ENCODE measurements at places on chromosomes 2 and 18.

DNA sequence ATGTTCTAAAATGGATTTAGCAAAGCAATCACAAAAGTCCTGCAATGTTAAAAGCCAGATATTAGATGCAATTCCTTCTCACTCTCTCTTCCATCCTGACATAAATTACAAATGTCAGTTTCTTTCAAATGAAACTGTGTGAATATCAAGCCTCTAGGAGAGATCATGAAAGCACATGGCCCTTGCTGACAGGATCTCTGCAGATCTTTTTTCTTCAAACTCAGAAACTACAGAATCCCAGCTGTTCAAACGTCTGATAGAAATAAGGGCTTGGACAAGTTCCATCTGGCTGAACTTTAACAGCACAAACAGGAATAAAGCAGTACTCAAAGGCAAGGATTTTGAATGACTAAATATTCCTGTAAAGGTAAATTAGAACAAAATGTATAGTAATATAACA lies 47.6 kb downstream of the PDE1A start:
- no peak for DNase-seq

DNA sequence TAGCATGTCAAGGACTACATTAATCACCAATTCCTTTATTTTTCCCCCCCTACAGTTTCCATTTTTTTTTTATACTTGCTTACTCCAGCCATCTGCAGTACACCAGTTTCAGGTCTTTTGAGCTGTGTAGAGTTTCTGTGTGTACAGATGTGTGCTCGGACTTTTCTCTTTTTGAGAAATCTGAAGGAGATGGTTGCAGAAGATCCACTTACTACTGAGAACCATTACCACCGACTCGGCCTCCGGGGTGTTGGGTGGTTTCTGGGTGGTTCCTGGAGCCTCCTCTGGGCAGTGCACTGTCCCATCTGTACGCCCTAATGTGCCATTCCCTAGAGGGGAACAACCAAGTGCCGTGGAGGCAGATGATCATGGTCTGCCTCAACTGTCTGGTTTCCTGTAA lies 15.4 kb upstream of the LYPD6B start:
- no peak for DNase-seq

DNA sequence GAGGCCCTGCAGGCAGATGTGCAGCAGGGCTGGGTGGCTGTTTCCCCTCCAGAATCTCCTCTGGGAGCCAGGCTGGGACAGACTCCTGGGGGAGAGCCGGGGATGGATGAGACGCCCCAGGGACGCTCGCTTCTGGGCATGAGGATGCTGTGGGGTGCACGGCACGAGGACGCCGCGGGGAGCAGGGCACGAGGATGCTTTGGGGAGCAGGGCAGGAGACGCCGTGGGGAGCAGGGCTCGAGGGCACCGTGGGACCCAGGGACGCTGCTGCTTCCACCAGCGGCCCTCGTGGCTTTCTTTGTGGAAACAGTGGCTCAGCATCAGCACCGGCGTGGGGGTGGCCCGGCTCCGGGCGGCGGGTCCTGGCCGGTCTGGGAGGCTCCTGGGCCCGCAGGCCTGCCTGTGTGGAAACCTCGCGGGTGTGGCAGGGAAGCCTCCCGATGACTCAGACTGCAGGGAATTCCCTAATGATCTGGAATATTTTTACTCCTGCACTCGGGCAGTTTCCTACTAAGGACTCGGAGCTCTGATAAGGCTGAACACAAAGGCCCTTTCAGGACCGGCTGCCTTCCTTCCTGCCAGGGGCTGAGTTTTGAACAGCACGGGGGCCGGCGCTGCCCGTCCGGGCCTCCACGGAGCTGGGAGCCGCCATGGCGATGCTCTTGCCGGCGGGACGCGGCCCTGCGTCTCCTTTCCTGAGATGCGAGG lies 62.6 kb downstream of the NFATC1 start:
- DNase-seq = peak; percentile 76

GRCh38 chr2:121880283-121880682 lies 124.8 kb downstream of the TSN start:
- no peak for DNase-seq

GRCh38 chr2:47095349-47096020 lies 59.6 kb downstream of the STPG4 start:
- DNase-seq = no peak

DNA sequence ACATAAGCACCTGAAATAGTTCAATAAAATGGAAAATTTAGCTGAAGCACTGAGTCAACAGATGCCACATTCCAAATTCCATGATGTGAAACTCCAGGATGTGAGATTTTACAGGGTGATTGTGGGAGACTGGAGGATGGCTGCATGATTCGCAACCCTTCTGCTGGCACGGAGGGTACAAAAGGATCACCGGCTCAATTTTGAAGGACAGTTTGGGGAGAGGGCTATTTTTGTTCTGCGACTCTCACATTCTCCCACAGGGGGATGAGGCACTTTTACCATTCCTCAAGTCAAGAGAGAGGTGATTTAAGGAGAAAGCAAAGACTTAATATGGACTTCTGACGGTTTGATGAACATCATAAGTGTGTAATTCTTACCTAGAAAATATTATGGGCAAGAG lies 138.1 kb upstream of the CWC22 start:
- DNase-seq = no peak

GRCh38 chr2:205743137-205743536 lies 60.8 kb downstream of the NRP2 start:
- DNase-seq = no peak

DNA sequence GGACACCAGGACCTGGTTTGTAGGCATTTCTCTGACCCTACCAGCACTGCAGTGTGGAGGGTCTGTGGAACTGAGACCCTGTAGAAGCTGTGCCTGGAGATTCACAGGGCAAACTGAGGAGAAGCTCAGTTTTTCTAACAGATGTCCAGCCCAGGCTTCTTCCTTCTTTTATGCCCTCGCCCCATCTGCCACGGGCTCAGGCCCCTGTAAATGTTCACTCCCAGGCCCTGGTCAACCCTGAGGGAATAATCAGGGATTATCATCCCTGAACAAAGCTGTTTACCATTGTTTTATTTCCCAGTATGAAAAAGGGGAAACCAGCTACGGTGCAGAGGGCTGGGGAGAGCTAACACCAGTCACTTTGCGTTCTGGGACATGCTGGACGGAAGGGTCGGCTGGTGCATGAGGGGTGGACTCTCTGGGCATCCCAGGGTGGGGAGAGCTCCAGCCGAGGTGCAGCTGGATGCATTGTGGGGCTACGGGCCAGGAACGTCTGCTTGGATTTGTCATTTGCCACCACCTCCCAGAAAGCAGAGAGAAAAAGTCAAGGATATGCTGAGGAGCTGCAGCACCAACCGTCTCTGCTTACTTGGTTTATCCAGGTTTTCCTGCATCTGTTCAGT lies 183.8 kb downstream of the TFCP2L1 start:
- no peak for DNase-seq

GRCh38 chr2:185265747-185266146 lies 472.9 kb upstream of the FSIP2 start:
- DNase-seq = no peak

- no peak for DNase-seq
These were observed 26.4 kb downstream of the SLC4A1AP start for GRCh38 chr2:27690052-27690451.

DNA sequence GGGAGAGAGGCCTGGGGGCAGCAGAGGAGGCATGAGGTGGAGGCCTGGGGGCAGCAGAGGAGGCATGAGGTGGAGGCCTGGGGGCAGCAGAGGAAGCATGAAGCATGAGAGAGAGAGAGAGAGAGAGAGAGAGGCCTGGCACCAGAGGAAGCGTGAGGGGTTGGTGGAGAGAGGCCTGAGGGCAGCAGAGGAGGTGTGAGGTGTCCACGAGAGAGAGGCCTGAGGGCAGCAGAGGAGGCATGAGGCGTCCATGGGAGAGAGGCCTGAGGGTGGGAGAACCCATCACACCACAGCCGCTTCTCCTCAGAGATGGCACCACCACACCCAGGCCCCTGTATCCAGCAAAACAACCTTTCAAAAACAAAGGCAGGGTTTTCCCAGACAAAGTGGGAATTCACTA lies 55.7 kb upstream of the KCNG2 start:
- DNase-seq = no peak

GRCh38 chr2:218806346-218806978 lies 24.5 kb downstream of the CYP27A1 start:
- DNase-seq = peak; percentile 69

DNA sequence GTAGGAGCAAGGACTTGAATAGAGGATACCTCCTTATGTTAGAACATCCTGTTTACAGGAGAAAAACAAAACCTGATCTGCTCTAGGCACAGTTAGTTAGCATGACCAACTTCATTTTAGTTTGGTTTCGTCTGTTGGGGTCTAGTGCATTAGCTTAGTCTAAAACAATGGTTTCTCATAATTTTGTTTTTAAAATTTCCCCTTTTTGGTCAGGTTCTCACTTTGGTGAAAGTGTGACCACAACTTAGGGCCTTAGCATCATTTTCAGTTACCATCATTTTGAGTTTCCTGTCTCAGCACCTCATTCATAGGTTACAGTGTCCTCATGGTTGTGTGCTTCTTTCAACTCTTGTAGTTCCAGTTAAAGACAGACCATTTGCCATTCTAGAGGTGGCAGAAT lies 1277.0 kb upstream of the SLC39A10 start:
- no peak for DNase-seq

GRCh38 chr2:30172627-30173026 lies 25.8 kb downstream of the YPEL5 start:
- no peak for DNase-seq

DNA sequence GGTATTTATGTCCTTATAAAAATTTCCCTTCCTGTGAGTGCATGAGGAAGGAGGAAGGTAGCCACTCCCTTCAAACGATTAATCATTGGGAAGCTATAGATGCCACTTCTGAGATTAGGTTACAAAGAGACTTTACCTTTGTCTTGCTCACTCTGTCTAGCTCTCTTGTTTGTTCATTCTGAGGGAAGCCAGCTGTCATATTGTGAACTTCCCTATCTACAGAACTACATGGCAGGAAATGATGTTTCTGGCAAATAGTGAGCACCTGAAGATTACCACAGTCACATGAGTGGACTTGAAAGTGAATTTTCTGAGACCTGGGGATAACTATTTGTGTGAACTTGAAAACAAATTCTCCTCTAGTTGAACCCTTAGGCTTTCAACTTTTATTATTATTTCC lies 776.8 kb downstream of the CCDC85A start:
- DNase-seq = no peak

- DNase-seq = no peak
These were observed 33.0 kb downstream of the MRO start for GRCh38 chr18:50786864-50787263.

GRCh38 chr2:221541131-221541735 lies 30.9 kb downstream of the EPHA4 start:
- no peak for DNase-seq

DNA sequence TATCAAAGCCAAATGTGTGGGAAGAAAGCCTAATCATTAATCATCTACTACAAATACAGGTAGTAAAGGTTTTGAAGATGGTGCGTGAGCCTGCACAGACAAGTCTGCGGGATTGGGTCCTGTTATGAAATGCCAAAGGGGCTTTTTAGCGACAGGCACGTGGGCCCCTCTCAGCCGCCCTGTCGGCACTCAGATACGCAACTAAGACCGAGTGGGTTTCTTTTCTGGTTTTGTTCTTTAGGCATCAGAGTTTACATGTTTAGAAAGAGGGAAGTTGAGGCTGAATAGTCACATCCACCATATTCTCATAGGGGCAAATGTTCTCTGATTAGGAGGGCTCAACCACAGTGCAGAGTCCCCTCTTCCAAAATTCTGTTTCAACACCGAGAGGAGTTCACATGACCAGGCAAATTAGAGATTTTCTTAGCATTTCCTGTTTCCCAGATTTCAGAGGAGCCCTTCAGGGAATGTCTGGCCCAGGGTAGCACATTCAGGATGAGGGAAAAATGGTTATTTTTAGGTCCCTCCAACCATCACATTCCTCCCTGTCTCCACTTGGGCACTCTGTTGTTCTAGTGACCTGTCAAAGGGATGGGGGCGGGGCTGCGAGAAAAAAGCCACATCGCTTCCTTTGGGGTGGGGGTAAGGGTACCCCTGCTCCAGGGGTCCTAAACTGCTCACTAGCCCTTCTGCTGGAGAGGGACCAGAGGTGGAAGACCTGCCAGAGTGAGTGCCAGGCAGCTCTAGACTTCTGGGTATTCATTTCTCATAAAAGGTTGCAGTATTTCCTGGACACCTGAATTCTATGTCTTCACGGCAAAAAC lies 159.2 kb downstream of the BCL2 start:
- no peak for DNase-seq

- no peak for DNase-seq
These were observed 6.5 kb downstream of the GKN1 start for GRCh38 chr2:68980956-68981355.

GRCh38 chr2:46701152-46701551 lies 214.5 kb downstream of the MCFD2 start:
- no peak for DNase-seq

DNA sequence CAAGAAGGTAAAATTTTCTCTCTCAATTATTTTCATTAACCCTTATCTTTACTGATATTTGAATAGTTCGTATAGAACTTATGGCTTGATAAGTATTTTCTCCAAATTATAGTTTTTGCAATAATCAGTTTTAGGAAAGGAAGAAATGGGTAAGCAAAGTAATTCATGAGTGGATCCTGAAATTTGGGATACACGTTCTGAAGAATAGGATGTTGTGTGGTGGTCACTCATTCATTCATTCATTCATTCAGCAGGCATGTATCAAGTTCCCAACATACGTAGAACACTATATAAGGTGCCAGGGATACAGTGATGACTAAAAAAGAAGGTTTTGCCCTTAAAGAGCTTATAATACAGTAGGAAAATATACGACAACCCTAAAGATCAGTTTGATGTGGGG lies 95.4 kb downstream of the PTRHD1 start:
- DNase-seq = no peak

DNA sequence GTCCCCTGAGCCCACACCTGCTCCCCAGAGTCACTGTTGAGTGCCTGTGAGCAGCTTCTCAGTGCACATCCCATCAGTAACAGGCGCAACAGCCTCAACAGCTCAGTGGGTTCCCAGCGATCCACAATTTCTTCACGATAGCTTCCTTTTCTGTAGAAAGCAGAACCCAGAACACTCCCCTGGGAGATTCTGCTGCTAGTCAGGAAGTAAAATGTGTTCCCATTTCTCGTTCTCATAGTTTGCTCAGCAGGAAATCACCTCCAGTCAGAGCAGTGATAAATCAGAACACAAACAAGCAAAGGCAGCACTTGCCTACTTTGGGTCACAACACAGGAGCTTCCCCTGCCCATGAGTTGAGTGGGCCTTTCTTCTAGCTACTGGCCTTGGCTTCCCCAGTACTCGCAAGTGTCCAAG lies 48.9 kb upstream of the ATG16L1 start:
- no peak for DNase-seq

- no peak for DNase-seq
These were observed 86.4 kb upstream of the LTBP1 start for GRCh38 chr2:32860385-32860784.

- no peak for DNase-seq
These were observed 115.7 kb downstream of the MSH2 start for GRCh38 chr2:47518497-47519146.

- no peak for DNase-seq
These were observed 58.4 kb downstream of the TXNL1 start for GRCh38 chr18:56580026-56580425.

GRCh38 chr2:189580658-189581353 lies at the start of gene SLC40A1:
TSS of gene SLC40A1 (minus strand) at chr2:189580786. CDS start at chr2:189580460, 326 bp downstream.
- DNase-seq = peak; percentile 86

GRCh38 chr2:235940330-235940729 lies 227.9 kb downstream of the GBX2 start:
- peak; percentile 28 for DNase-seq

Measured in left ventricle myocardium inferior (tissue), 1 donor.